Mesothelial cell of epicardium (in vitro differentiated cells): ENCODE measurements at places on chromosomes 4 and X. TPM values are rescaled to one million over a fixed set of nuclear protein-coding genes. Genes with fewer than 3 reads are reported as not detected.

HSD17B13 gene
- 0.16 to 0.20 TPM (median 0.18 TPM) in 3 replicates for total RNA-seq

CFAP299 gene
- total RNA-seq: 0.22 TPM in 1 of 3 replicates, not detected in the others

DCLK2 gene
- total RNA-seq: 49.2 to 52.5 TPM (median 49.5 TPM) in 3 replicates

TRIML2 gene
- not detected in 3 replicates for total RNA-seq

GRCh38 chrX:112761242-112762207 is 79.1 kb downstream of the AMOT start:
- no peak for DNase-seq
- no peaks in the 10 kb centered on the region for H3K27me3 ChIP-seq
- H3K36me3 ChIP-seq: no peaks in the 10 kb centered on the region
- no peak overlapping the region for H3K27ac ChIP-seq
- H3K4me3 ChIP-seq: no peak overlapping the region
- peaks cover 37% of the 10 kb centered on the region for H3K4me1 ChIP-seq

DNA sequence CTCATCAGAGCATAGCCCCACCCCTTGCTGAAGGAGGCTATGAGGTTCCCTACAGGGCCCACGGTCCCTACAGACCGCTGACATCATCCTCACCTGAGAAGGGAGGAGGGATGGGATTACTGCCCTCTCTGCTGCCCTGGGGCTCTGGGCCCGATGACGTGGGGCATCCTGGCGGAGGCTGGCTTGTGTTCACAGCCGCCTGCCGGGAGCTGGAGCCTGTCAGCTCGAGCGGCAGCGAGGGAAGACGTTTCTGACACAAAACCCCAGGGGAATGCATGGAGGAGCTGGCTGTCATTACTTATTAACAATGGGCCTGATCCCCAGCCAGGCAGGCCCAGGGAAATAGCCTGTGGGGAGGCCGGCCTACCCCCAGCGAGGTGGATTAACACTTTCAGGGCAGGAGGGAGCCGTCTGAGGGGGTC is 106.6 kb upstream of the ATP6AP2 start:
- DNase-seq: no peak
- no peaks in the 10 kb centered on the region for H3K27me3 ChIP-seq
- H3K4me1 ChIP-seq: peaks cover 30% of the 10 kb centered on the region
- H3K36me3 ChIP-seq: no peaks in the 10 kb centered on the region
- peak overlapping the region; percentile 40 for H3K4me3 ChIP-seq

DNA sequence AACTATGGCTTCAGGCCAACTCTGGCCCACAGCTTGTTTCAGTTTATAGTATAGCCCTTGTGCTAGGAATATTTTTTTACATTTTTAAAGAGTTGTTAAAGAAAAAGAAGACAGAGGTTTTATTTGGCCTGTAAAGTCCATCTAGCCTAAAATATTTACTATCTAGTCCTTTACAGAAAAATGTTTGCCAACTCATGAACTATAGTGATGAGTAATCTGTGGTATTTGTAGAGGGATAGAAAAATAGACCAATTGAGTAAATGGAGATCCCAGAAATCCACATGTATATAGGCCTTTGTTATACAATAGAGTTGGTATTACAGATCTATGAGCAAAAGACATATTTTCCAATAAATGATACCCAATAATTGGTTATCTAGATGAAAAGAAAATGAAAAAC is 288.7 kb downstream of the PRDM5 start:
- no peaks in the 10 kb centered on the region for H3K27me3 ChIP-seq
- H3K4me1 ChIP-seq: no peaks in the 10 kb centered on the region
- H3K4me3 ChIP-seq: no peak overlapping the region
- H3K36me3 ChIP-seq: no peaks in the 10 kb centered on the region
- no peak overlapping the region for H3K27ac ChIP-seq

GRCh38 chrX:112967341-112967740 is 126.7 kb upstream of the AMOT start:
- no peak for DNase-seq
- no peaks in the 10 kb centered on the region for H3K27me3 ChIP-seq
- no peak overlapping the region for H3K27ac ChIP-seq
- H3K4me3 ChIP-seq: no peak overlapping the region
- no peaks in the 10 kb centered on the region for H3K36me3 ChIP-seq

- H3K27ac ChIP-seq: peak overlapping the region; percentile 43
- no peak overlapping the region for H3K4me3 ChIP-seq
- H3K36me3 ChIP-seq: peaks cover 30% of the 10 kb centered on the region
- DNase-seq: no peak
- H3K4me1 ChIP-seq: peaks cover 35% of the 10 kb centered on the region
- no peaks in the 10 kb centered on the region for H3K27me3 ChIP-seq
These were observed 119.4 kb downstream of the AFAP1 start for GRCh38 chr4:7820031-7820818.

DNA sequence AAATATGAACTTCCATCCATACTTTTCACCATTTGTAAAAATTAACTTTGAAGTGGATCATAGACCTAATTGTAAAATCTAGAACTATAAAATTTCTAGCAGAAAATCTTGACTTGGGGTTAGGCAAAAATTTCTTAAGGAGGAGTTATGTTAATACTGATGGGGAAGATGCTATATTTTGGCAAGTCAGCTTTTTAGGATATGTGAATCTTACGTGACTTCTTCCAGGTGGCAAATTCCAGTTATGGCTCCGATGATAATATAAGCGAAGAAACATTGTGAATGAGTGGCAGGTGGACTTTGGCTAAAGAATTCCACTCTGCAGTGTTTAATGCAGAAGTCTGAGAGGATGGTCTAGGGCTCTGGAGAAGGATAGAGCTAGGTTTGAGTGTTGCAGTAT is 1.5 kb downstream of the PRPS2 start:
- no peak overlapping the region for H3K27ac ChIP-seq
- H3K27me3 ChIP-seq: peaks cover 23% of the 10 kb centered on the region
- DNase-seq: no peak
- peaks cover 3% of the 10 kb centered on the region for H3K36me3 ChIP-seq

DNA sequence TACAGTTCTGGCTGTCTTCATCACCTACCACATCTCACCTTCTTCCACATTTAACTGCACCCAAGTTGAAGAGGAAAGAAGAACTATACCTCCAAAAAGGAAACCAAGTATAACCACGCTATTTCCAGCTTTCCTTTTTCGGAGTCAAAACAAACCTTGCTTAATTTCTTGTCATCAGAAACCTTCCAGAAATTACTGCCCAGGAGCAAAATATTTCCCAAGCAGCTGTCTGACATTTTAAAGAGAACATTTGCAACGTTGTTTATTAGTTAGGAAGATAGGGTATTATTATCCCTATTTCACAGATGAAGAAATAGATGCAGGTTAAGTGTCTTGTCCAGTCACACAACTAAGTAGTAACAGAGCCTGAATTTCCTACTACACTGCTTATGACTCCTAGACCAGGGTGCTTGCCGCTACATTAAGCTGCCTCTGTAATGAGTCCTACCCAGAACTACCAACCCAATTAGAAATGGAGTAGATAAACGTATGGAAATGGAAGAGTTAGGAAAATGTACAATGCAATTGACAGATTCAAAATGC is 2.2 kb upstream of the ACSL4 start:
- H3K4me3 ChIP-seq: no peak overlapping the region
- peaks cover 7% of the 10 kb centered on the region for H3K4me1 ChIP-seq
- DNase-seq: no peak
- H3K36me3 ChIP-seq: no peaks in the 10 kb centered on the region

- H3K27me3 ChIP-seq: no peaks in the 10 kb centered on the region
- no peak overlapping the region for H3K27ac ChIP-seq
- H3K36me3 ChIP-seq: peaks cover 7% of the 10 kb centered on the region
- no peak overlapping the region for H3K4me3 ChIP-seq
- DNase-seq: no peak
- peaks cover 27% of the 10 kb centered on the region for H3K4me1 ChIP-seq
These were observed 513.3 kb downstream of the ANKRD50 start for GRCh38 chr4:124199185-124199584.

GRCh38 chrX:28022371-28022770 is 41.1 kb upstream of the DCAF8L1 start:
- H3K4me3 ChIP-seq: no peak overlapping the region
- no peak overlapping the region for H3K27ac ChIP-seq
- no peak for DNase-seq
- H3K4me1 ChIP-seq: no peaks in the 10 kb centered on the region

- DNase-seq: no peak
- H3K27ac ChIP-seq: no peak overlapping the region
- H3K36me3 ChIP-seq: peaks cover 8% of the 10 kb centered on the region
- H3K4me1 ChIP-seq: peaks cover 12% of the 10 kb centered on the region
- H3K27me3 ChIP-seq: no peaks in the 10 kb centered on the region
- H3K4me3 ChIP-seq: no peak overlapping the region
These were observed 39.2 kb downstream of the MTHFD2L start for GRCh38 chr4:74197080-74197479.

- H3K36me3 ChIP-seq: no peaks in the 10 kb centered on the region
- H3K4me3 ChIP-seq: no peak overlapping the region
- no peak for DNase-seq
- H3K27me3 ChIP-seq: no peaks in the 10 kb centered on the region
- no peak overlapping the region for H3K27ac ChIP-seq
These were observed 33.3 kb downstream of the TMSB4X start for GRCh38 chrX:13008189-13008533.

DNA sequence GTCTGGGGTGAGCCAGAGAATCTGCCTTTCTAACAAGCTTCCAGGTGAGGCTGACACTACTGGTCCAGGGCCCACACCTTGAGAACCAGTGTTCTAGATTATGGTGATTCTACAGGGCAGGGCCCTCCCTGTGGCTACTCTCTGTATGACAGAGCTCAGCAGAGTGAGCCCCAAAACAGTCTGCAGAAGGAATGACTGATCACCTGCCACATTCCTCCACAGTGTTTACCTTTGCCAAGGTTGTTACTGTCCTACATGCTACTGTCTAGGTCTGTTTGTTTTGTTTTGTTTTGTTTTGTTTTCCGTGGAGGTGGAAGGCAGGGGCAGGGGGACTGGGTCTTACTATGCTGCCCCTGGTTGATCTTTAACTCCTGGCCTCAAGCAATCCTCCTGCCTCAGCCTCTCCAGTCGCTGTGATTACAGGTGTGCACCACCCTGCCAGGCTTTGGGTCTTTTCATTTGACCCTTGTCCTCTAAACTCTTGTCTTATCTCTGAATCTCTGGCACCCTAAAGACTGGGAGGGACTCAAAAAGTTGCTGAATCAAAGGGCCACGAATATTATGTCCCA is 45.1 kb downstream of the MAP7D2 start:
- H3K4me1 ChIP-seq: peaks cover 4% of the 10 kb centered on the region
- H3K27ac ChIP-seq: no peak overlapping the region
- no peaks in the 10 kb centered on the region for H3K36me3 ChIP-seq

- DNase-seq: no peak
- no peaks in the 10 kb centered on the region for H3K27me3 ChIP-seq
- H3K27ac ChIP-seq: no peak overlapping the region
- no peak overlapping the region for H3K4me3 ChIP-seq
- H3K36me3 ChIP-seq: peaks cover 11% of the 10 kb centered on the region
These were observed 13.4 kb downstream of the SRD5A3 start for GRCh38 chr4:55359397-55359916.

DNA sequence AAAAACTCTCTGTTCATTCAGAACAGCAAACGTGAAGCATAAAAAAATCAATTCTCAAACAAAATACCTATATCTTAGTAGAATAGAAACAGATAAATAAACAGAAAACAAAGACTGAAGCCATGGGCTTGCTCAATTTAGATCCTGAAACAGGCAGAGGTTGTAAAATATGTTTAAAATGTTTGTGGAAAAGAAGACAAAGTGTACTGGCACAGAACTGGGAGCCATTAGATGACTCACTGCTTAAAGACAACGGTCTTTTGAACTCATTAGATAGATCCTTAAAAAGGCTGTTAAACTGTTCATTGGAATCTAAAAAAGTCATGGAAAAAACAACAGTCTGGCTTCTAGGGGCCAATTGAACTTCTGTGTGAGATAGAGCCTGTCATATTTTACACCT is 247.0 kb upstream of the NDST4 start:
- H3K27ac ChIP-seq: no peak overlapping the region
- peaks cover 4% of the 10 kb centered on the region for H3K4me1 ChIP-seq
- H3K4me3 ChIP-seq: no peak overlapping the region

GRCh38 chrX:53312946-53313727 is 31.8 kb upstream of the IQSEC2 start:
- no peak overlapping the region for H3K4me3 ChIP-seq
- H3K4me1 ChIP-seq: peaks cover 17% of the 10 kb centered on the region
- DNase-seq: no peak
- no peak overlapping the region for H3K27ac ChIP-seq

GRCh38 chr4:163613383-163613782 is 118.9 kb downstream of the TMA16 start:
- H3K36me3 ChIP-seq: no peaks in the 10 kb centered on the region
- no peak for DNase-seq
- H3K27ac ChIP-seq: no peak overlapping the region
- peaks cover 21% of the 10 kb centered on the region for H3K27me3 ChIP-seq
- H3K4me3 ChIP-seq: no peak overlapping the region
- H3K4me1 ChIP-seq: no peaks in the 10 kb centered on the region

DNA sequence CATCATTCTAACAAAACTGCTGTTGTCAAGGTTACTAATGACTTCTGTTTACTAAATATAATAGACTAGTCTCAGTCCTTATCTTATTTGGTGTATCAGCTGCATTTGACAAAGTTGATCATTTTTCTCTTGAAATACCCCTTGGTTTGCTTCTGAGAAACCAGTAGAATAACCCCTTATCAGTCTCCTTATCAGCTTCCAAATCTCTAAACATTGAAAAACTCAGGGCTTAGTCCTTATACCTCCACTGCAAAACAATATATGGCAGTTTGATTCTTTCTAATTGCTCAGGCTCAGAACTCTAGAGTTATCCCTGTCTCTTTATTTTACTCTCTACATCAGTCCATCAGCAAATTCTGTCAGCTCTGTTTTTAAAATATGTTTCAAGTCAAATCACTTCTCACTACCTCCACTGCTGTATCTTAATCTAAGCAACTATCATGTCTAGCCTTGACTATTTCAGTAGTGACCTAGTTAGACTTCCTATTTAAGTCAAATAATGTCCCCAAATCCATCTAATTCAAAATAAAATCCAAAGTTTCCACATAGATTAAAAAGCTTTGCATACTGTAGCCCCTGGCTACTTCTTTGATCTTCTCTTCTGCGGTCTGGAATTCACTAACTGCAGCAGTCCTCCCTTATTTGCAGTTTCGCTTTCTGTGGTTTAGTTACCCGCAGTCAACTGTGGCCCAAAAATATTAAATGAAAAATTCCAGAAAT is 87.1 kb upstream of the NPNT start:
- no peaks in the 10 kb centered on the region for H3K27me3 ChIP-seq
- H3K4me1 ChIP-seq: peaks cover 17% of the 10 kb centered on the region
- no peaks in the 10 kb centered on the region for H3K36me3 ChIP-seq
- peak overlapping the region; percentile 5 for H3K27ac ChIP-seq
- peak overlapping the region; percentile 3 for H3K4me3 ChIP-seq

- no peak for DNase-seq
- H3K36me3 ChIP-seq: no peaks in the 10 kb centered on the region
- H3K4me1 ChIP-seq: no peaks in the 10 kb centered on the region
- H3K27ac ChIP-seq: no peak overlapping the region
- no peak overlapping the region for H3K4me3 ChIP-seq
These were observed 237.0 kb downstream of the IDS start for GRCh38 chrX:149267878-149268813.

- no peaks in the 10 kb centered on the region for H3K27me3 ChIP-seq
- no peaks in the 10 kb centered on the region for H3K36me3 ChIP-seq
These were observed 353.1 kb upstream of the BOD1L1 start for GRCh38 chr4:13980317-13981310.

DNA sequence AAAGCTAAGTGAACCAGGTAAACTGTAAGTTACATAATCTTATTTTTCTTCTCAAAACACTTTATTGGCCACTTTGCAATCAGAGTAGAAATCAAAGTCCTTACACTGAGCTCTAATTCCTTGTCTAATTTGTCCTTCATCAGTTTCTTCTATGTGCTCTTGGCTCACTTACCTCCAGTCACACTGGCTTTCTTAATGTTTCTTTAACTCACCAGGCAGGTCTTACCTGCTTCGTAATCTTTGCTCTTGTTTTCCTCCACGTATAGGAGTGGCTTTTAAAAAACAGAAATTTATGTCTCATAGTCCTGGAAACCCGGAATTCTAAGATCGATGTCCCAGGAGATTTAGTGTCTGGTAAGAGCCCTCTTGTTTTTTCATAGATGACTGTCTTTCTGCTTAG is 1462.1 kb downstream of the FSTL5 start:
- H3K4me3 ChIP-seq: no peak overlapping the region
- no peaks in the 10 kb centered on the region for H3K27me3 ChIP-seq
- H3K4me1 ChIP-seq: peaks cover 8% of the 10 kb centered on the region
- peak overlapping the region; percentile 1 for H3K27ac ChIP-seq
